ENCODE measurements at places on chromosomes 11 and 22.
A peak's percentile ranks its signal among the peaks of the same experiment; 100 is the strongest.

- no peak for DNase-seq
Measured at GRCh38 chr22:33747029-33747428, 173.2 kb downstream of the LARGE1 start.

DNA sequence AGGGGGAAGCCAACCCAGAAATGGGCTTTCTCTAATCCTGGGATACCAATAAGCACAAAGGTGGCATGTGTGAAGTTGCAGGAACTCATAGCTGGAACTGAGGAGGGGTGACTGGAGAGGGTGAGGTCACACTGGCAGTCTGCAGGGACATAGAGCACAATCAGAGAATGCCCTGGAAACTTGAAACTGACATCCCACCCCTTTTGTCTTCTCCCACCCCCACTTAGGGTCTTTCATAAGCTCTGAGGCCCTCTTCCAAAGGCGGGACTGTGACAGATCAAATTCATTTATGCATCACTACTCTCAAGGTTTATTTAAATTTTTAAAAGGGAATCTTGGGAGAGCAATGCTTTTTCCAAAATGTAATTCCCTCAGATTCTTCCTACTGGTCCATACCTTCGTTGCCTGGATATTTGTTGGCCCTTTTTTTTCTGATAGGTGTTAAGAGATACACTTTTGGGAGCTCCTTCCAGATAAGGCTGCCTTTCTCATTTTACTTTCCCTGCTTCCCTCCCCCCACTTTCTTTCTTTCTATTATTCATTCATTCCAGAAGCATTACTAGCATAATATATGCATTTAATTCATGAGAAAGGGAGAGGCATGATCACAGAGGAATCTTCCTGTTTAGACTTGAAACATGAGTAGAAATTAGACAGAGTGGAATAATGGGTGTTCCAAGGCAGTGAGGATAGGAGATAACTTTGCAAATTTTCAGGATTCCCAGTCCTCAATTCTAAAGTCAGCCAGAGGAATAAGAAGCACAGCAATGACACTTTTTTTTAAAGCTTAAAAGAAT is 14.8 kb downstream of the OR51E2 start:
- peak; percentile 70 for DNase-seq

GRCh38 chr11:76801736-76802135 is 18.6 kb downstream of the TSKU start:
- no peak for DNase-seq

- DNase-seq: no peak
Measured at GRCh38 chr11:70220136-70220535, 17.0 kb downstream of the FADD start.

DNA sequence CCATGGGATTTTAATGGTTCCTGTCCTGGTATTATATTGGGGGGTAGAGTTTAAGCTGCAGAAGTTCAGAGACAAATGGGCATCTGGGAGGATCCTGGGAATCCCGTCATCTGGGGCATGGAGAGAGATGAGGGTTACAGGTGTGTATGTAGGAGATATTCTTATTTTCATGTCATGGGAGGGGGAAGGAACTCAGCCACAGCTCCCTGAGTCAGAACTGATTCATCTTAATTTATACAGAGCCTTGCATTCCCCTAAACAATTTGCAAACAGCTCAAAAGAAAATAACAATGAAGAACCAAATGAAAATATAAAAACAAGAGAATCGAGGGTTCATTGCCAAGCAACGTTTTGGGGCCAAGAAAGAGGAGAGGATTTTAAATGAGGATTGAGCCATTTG is 155.9 kb upstream of the TBCEL start:
- DNase-seq: no peak

- no peak for DNase-seq
Measured at GRCh38 chr11:46290011-46290410, 12.5 kb downstream of the CREB3L1 start.

DNA sequence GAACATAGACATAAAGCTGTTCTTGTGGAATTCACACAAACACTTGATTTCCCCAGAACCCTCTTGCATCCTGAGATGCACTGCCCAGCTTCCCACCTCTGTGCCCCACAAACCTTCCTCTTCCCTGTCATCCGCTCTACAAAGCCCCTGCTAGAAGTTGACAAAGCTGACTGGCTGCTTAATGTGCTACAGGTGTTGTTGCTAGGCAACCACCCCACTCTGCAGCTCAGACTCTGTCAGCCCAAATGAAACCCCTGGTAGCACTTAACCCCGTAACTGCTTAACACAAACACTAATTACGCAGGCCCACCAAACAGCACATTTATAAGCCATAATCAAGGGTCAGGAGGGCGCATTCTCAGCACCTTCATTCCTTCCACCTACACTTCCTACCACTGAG is 172.0 kb upstream of the CADM1 start:
- no peak for DNase-seq

DNA sequence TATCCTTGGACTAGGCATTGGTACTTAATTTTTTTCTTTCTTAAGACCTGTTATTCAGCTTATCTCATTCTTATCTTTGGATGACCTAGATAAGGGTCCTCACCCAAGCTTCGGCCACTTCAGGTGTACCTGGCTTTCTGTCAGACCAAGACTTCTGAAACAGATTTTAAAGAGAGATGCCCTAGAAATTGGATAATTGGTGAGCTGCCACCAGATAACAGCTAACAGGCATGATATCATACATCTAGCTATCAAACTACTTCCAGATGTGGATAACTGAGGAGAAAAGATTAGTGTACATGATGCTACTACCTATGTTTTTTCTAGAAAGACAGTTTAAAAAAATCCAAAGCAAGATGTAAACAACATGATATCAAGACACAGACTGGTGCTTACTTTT is 52.9 kb downstream of the FZD4 start:
- no peak for DNase-seq

DNA sequence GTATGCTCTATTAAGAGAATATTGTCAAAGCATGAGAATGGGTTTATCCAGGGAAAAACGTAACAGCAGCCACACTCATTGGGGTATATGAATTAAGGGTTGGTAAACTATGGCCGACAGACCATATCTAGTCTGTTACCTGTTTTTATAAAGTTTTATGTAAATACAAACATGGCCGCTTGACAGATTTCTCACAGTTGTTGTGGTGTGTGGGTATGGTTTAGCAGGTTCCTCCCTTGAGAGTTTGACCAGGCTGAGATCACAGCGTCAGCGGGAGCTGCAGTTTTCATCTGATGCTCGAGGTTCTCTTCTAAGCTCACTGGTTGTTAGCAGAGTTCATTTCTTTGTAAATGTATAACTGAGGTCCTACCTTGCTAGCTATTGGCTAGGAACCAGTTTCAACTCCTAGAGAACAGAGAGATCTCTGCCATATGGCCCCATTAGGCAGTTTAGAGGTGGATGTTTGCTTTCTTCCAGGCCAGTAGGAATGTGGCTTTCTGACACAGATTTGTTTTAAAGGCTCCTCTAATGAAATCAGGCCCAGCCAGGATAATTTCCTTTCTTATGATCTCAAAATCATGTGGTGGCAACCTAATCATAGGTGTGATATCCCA is 45.5 kb upstream of the GRIK4 start:
- no peak for DNase-seq
